Hematopoietic multipotent progenitor cell treated with erythropoietin and hydrocortisone succinate and interleukin-3 and kit ligand, for 4 days (in vitro differentiated cells): ENCODE measurements at places on chromosomes 1 and 21.

DNA sequence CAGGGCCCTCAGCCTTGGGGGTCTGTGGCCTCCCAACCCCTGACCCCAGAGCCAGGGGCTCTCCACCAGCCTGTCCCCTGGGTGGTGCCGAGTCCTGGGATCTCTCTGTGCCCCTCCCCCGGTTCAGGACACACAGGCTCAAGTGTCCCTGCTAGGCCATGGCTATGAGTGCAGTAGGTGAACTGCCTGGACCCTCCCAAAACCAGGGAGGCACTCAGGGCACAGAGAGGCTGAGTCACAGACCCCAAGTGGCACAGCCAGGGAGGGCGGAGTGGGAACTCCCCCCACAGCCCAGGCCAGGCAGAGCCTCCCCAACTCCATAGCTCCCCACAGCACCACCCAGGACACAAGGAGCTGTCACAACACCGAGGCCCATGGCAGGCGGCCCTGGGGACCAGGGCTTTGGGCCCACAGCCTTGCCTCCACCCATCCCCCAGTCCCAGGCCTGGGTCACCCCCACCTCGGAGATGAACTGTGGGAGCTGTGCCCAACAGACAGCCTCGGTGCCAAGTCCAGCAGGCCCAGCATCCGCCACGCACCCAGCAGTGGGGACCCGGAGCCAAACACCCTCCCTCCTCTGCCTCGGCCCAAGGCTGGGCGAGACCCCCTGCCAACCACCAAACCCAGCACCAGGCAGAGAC, 3.2 kb downstream of the DVL1 start:
- DNase-seq: no peak

DNA sequence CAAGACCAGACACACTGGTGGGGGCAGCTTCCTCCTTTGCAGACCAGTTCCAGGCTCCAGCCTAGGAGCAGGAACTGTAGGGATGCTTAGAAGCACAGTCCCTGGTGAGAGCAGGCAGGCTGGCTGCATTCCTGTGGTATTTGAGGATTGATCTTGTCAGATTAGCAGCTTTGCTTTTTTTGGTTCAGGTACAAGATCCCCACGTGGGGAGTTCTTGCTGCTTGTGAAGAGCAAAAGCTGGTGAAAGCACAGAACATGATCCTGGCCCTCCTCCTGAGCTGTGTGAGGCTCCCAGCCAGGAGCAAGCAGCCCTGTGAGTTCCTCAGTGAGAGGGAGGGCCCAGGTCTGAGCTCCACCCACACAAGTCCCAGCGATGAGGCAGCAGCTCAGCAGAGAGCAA, 75.3 kb upstream of the ARTN start:
- DNase-seq: no peak

DNA sequence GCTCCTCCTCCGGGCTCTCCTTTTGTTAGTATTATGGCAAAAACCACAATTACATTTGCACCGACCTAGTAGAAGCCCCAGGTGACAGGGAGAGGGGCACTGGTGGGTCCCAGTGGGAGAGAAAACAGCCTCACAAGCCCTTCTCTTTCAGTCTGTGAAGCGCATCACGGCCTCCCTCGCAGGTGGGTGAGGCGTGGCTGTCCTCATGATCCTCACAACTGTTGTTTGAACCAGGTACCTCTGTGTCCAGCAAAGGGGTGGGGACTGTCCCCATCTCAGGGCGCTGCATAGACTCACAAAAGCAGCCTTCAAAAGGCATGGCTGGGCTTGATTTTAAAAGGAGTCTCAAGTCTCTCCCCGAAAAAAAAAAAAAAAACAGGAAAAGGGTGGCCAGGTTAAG, 7.9 kb upstream of the C2CD2 start:
- DNase-seq: no peak

- DNase-seq: peak; percentile 96
These were observed 1.2 kb downstream of the NIPAL3 start for GRCh38 chr1:24416666-24417391.

DNA sequence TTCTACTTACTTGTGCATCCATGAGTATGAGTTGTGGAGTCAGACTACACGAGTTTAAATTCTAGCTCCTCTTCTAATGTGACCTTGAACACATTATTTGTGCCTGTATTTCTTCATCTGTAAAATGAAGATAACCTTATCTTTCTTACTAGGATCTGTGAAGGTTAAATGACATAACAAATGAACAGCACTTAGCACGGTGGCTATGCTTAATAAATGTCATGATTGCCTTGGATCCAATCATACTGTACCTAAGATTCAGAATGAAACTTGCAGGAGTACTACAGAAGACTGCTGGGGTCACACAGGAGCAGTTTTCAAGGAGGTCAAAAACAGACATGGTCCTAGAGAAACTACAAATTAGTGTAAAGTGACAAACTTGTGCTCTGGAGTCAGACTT, 22.2 kb upstream of the ALG14 start:
- DNase-seq: peak; percentile 46

DNA sequence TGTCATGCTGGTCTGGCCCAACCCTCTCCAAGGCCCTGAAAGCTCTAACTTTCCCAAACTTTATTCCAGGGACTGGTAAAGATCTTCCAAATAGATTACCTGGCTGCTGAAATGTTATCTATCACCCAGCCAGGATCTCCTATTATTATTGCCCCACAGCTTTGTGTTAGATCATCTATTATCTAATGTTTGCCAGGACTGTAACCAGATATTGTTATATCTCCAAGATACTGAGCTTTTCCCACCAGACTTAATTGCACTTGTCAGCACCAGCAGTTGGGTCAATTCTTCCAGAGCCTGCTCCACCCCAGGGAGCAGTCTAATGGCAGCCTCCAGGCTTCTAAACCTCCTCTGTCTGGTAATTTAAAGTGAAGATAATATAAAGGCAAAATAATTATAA, 59.1 kb downstream of the PRDX6 start:
- no peak for DNase-seq

GRCh38 chr1:207750631-207751305, 1.1 kb upstream of the CD46 start:
- no peak for DNase-seq

DNA sequence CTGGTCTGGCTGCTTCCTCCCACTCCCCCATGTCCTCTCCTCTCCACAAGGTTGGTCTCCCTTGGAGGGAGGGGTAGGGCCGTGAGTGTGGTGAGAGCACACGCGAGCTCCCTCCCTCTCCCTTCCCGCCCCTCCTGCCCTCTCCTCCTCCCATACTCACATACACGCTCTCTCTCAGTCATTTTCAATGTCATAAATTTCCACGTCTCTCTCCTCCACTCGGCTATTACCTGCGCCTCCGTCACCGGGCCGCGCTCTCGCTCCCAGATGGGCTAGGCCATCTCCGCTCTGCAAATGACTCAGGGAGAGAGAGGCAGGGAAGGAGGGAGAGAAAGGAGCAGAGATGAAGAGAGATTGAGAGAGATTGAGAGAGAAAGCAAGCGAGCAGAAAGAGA, 36.7 kb upstream of the DMBX1 start:
- no peak for DNase-seq

DNA sequence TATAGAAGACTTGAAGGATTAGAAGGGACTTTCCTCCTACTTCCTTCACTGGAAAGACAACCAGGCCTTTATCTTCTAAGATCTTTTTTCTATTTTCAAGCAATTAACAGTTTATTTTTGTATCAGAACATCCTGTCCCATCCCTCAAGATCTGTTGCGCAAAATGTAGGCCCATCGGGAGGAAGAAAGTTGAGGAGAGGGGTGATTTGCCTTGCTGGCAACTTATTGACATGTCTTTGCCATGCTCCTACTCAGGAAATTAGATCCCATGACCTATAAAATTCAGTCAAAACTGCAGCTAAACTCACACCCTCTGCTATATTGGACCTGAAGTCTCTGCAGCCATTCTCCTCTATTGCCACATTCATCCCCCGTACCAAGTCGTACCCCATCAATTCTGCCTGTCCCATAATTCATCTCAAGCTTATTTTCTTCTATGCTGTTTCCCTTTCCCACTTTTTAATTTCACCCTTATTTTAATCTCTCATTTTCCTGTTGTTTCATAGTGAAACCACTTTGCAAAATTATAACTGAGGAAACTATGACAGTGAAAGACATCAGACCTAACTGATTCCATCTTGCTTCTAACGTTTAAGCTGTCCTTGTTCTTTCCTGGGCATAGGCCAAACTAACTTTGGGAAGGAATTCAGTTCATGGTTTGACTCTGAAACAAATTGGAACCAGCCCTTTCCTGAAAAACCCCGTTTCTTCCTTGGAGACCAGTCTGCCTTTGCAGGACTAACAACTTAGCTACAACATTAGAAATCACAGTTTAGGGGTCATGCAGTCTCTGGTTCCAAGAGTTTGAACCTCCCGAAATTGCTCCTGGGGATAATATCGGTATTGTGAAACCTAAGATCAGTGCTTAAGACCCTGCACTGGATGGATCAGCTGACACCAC, 195.7 kb upstream of the PTBP2 start:
- DNase-seq: no peak

DNA sequence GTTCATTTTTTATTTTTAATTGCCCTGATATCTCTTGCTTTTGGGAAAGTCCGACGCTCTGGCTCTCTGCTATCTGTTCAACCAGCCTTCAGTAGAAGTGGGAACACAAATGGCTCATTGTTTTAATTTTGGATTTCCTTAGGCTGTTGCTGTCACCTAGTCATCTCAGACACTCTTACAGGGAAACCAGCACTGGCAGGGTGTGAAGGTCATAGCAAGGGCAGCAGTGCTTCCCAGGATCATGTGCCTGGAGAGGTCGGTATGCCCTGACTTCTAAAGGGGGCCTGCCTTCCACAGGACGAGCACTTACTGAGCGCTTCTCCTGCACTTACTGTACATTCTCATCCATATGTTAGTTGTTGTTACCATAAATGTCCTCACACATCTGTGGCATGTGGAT, 224.2 kb downstream of the DISC1 start:
- DNase-seq: no peak

- no peak for DNase-seq
These were observed 17.7 kb downstream of the NMNAT1 start for GRCh38 chr1:9960706-9961562.

GRCh38 chr1:43898981-43899380, 34.6 kb upstream of the ARTN start:
- no peak for DNase-seq

- peak; percentile 83 for DNase-seq
These were observed 458 bp upstream of the ALPL start for GRCh38 chr1:21508580-21509350.

DNA sequence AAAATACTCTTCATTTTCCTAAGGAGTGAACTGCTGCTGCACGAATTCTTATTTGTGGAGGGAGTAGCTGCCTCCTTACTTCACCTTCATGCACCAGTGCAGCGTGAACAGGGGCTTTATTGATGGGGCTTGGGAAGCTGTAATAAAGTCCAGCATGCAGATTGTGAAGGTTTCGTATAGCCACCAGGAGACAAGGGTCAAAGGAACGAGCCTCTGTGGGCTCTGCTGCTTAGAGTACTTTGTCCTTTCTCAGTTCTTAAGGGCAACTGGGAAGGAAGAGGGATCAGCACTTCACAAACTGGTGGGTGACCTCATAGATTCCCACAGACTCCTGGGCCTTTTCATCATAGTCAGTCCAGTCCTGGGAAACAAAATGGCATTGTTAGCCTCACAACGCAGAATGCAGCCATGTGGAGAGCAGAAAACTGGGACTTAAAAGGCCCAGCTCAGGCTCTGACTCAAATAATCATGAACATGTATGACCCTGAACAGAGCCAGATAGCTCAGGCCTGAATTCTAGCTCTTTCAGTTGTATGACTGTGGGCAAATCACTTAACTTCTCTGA, 6.0 kb downstream of the CZIB start:
- DNase-seq: no peak

DNA sequence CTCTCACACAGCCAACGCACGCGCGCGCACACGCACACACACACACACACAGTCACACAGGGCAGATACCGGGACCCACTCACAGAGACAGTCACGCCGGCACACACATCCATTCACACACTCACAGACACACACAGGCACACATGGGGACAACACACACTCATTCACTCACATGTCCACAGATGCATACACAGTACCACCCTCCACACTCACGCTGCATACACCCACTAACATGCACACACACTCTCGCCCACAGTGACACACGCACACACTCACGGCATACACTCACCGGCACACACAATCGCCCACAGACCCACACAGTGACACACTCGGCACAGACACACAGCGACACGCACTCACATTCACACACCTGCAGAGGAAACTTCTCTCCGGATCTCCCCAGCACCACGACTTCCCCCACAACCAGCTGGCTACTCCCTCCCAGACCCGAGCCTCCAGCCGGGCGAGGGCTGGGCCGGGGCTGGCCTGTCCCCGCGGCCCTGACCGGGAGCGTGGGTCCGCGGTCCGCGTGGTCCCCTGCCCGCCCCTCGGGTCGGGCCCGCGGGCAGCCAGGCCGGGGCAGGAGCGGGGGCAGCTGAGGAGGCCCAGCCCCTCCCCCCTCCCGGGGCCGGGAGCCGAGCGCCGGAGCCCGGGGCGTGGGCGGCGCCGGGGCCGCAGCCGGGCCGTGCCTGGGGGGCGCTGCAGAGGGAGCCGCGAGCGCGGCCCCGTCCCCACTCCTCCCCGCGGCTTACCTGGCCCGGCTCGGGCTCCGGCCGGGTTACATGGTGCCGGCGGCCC, 552 bp downstream of the DLGAP3 start:
- no peak for DNase-seq

GRCh38 chr1:206477110-206477509, 6.8 kb downstream of the IKBKE start:
- no peak for DNase-seq

DNA sequence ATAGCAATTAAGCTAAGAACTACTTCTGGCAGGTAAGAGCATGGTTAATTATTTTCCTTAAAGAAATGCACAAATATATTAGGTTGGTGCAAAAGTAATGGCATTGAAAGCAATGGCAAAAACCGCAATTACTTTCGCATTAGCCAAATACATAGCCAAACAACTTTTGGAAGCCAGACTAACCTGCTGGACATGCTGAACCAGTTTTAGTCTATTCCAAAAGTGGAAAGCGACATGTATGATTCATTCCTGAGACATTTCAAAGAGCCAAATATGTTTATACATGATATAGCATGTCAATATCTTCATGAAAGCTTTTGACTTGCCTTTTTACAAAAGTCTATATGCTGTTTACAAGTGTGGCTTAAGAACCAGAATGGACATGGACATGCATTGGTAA, 23.4 kb upstream of the DR1 start:
- DNase-seq: no peak

DNA sequence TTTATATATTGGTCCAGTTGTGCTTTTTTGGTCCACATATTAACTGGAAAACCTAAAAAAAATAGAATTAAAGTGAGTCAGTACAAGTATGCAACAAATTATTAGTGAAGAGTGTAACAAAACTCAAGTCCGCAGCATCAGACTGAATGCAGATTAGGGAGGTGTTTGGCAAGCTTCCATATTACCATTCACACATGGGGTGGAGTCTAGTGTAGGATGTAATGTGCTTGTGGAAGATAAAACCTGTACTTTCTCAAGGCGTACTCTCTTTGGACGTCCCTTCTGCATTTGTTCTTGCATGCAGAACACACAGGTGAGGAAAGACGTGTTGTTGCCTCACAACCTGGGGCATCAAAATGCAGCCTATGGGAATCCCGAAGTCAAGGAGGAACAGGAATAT, 668.7 kb downstream of the MRPL39 start:
- DNase-seq: peak; percentile 3

DNA sequence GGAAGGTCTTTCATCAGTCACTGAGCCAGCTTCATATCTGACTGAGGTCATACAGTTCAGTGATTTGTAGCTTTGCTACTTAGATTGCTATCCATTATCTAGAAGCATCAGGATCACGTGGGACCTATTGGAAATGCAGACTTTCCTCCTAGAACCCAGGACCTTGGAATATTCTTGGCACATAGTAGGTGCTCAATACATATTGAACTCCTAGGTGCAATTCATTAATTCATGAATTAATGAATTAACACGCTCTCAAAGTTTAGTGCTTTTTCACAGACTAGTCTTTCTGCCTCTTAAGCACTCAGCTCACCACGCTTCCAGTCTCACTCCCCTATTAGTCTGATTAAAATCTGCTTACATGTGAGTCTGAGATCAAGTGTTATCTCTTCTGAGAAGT, 12.1 kb downstream of the METTL18 start:
- DNase-seq: no peak
